Right renal cortex interstitium (tissue), 3 donors: ENCODE measurements at places on chromosomes 4 and X.

GRCh38 chr4:53005149-53005546 is 143.0 kb downstream of the RASL11B start:
- DNase-seq: no peak

DNA sequence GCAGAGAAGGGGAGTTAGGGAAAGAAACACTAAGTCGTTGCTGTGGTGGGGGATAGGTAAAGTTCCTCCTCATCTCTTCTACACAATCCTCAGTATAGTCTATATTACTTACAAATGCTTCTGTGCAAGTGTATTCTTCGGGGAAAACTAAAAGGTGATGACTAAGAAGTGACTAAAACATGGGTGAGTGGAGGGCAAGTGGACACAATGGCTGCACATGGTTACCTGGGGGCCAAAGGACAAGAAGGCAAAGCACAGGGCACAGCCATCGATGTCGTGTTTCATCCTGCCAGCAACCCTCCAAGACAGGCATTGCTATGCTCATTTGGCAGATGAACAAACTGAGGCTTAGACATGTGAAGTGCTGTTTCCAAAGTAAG is 35.5 kb upstream of the CCKAR start:
- no peak for DNase-seq

DNA sequence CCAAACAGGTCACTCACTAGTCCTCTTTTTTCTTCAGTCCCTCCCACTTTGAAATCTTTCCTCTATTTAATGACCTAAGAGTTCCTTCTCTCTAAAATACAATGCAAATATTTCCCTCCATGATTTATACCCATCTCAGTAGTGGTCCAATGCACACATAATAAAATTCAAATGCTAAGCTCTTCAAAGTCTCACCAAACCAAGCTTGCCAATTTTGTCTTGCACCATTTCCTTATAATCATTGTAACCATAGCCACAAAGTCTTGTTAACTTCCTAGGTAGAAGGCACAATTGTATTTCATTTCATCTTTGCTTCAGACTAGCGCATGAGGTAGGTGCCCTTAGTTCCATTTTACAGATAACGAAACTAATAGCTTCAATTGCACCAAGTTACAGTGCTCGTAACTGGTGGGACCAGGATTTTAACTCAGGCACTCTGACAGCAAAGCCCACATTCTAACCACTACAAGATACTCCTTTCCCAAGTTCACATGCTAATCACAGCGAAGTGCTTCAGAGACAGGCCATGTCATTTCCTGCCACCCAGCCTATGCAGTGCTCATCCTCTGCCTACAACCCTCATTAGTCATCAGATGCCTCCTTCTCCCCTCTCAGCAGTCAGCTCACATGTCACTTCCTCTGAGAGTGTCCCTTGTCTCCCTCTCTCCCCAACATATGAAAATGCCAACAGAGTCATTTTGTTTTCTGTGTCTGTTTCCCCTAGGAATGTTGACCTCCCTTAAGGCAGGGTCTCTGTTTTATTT is 66.9 kb upstream of the PPARGC1A start:
- DNase-seq: no peak

GRCh38 chrX:56796641-56797395 is 67.8 kb downstream of the NBDY start:
- DNase-seq: no peak

GRCh38 chrX:98717970-98718369 is 1692.1 kb downstream of the PCDH19 start:
- no peak for DNase-seq

DNA sequence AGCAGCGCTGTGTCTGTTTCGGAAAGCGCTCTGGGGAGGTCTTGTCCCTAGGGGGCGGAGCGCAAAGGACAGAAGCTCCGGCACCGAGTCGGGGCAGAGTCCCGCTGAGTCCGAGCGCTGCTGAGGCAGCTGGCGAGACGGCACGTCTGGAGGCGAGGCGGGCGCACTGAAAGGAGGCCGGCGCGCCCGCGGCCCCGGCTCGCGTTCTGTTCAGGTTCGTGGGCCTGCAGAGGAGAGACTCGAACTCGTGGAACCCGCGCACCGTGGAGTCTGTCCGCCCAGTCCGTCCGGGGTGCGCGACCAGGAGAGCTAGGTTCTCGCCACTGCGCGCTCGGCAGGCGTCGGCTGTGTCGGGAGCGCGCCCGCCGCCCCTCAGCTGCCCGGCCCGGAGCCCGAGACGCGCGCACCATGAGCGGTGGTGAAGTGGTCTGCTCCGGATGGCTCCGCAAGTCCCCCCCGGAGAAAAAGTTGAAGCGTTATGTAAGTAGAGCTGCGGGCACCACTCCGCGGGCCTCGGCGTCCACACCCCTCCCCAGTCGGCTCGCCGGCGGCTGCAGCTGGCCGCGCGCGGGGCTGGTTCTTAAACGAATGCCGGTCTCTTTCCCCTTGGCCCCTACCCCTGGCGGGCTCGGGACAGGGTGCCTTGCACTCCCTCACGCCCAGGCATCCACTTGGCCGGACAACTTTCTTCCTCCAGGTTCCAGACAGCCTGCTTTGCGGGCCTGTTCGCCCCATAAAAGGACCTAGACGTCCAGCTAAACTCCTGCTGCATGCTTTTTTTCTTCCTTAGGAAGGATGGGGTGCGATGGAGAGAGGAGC is at the start of gene GAB1:
Gene GAB1 (plus strand): TSS at position 96 of the 819 bp plus-strand sequence. CDS start 313 bp downstream, at position 409.
- DNase-seq: peak; percentile 61

DNA sequence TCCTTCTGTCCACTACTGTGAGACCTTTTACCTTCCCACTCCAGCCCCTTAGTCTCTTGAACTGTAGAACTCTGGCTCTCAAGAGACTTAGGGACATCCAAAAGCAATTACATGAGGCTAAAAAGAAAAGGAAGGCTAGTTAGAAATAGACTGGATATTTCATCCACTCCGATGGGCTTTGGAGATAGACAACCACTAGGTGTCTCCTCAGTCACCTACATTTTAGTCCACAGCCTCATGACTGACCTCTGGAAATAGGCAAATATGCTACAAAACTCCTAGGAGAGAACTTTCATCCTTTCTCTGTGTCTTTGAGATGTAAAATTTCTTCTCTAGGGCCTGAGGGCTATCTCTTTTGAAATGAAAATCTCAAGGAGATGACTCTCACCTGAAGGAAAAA is 45.1 kb upstream of the LAMP2 start:
- no peak for DNase-seq

DNA sequence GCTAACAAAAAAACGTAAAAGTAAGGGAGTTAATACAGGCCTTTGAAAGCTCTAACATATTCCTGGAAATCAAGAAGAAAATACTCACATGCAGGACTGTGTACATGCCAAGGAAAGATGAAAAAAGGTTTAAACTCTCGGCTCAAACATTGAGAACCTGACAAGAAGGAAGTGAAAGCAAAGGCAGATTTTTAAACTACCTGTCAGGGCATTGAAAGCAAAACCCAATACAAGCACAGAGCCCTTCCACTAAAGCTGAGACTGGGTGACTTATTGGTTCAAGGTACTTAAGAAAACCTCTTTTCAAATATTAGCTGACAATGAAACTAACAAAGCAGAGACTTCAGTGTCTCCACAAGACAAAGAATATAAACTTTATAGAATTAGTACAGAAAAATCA is 313.0 kb upstream of the GRID2 start:
- DNase-seq: no peak

GRCh38 chrX:130916636-130917422 is 13.8 kb upstream of the ENOX2 start:
- peak; percentile 25 for DNase-seq

DNA sequence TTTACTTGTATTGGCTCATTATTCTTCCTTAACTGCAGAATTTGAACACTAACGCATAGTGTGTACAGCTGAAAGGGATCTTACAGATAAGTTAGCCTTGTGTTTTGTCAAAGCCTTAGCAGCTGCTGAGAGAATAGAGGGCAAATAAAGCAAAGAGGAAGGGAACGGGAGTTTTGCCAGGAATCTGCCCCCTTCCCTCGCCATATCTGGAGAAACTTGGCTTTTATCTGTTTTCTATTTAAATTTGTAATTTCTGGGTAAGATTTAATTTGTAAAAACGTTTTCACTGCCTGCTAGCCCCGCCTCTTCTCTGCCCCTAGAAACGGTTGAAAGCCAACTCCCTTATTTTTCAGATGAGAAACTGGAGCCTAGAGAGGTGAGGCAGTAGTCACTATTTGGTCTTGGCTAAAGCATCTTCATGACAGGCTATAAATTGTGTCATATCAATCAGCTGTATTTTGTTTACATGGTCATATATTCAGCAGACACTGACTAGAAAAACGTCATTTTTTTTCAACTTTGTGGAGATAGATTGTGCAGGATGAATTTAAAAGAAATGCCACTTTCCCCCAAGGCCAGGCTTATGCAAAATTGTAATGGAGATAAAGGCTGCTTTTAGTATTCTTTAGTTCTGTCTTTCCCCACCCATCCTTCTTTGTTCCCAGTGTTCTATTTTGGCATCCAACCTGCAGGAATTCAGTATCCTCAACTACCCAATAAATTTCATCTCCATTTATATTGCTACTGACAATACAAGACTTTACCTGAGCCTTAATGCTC is 319.4 kb downstream of the SH2D1A start:
- no peak for DNase-seq

GRCh38 chrX:115400960-115401359 is 111.4 kb downstream of the LUZP4 start:
- no peak for DNase-seq

- no peak for DNase-seq
These were observed 12.8 kb downstream of the MTM1 start for GRCh38 chrX:150581093-150581775.

DNA sequence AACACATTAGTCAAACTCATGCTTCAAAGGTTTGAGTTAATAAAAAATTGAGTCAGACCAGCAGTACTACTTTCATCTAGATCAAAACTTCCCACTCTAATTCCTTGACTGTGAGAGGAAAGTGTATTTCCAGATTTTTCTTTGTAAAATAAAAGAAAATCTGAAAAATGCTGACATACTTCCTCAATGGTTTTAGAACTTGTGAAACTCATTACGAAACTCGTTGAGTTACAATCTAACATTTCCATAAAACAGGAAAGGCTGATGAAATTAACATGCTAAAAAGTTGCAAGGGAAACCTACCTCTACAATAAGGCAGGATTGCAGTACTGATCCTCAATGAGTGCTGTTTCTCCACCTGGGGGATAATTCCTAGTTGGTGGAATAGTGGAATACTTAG is 217.8 kb upstream of the HCCS start:
- no peak for DNase-seq

- peak; percentile 46 for DNase-seq
These were observed 246.2 kb downstream of the SCFD2 start for GRCh38 chr4:53119680-53120079.

- no peak for DNase-seq
These were observed 1.5 kb downstream of the ACSL1 start for GRCh38 chr4:184824081-184824775.

DNA sequence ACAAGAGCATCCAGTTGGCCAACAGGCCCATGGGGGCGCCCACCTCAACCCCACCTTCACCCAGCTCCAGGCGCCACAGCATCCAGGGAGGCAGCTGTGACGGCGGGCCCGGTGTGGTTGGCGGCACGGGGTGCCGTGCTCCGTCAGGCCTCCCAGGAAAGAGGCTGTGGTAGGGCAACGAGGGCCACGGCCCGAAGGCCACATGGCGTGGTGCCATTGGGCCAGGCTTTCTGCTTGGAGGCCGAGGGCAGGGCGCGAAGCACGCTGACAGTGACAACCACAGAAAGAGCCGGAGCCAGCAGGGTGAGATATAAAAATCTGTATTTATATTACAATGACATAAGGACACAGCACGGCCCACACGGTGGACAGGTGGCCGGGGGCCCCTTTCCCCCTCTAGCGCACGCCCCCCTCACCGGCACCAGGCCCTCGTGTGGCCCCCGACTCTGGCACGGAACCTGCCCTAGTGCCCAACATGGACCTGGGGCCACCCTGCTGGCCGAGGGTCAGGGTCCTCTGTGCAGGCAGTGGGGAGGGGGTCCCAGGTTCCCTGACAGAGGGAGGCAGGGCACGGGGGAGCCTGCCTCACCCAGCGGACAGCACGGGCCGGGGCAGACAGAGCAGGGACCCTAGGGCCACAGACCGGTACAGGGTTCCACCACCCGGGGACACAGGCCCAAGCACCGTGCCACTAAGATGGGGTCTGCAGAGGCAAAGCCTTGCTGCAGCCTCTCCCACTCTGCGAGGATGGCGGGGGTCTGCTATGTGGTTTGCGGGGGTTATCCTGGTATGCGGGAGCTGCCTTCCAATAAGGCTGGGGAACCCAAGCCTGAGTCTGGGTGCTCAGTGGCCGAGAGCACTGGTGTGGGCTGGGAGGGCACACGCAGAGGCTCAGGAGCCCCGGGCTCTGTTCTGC is 5.5 kb upstream of the HAUS3 start:
- no peak for DNase-seq

GRCh38 chrX:138996268-138996667 is 284.8 kb upstream of the FGF13 start:
- no peak for DNase-seq
